CD8-positive, alpha-beta T cell (primary cell): ENCODE measurements at places on chromosomes 2 and 18. TPM values are rescaled to one million over a fixed set of nuclear protein-coding genes. Genes with fewer than 3 reads are reported as not detected.

The MYL1 gene
- not detected for total RNA-seq

The EVA1A gene
- total RNA-seq: not detected

The XDH gene
- not detected for total RNA-seq

The POTEJ gene
- total RNA-seq: not detected

The IL18R1 gene
- 7.0 TPM for total RNA-seq

The SEMA4C gene
- 45.7 TPM for total RNA-seq

The TMEM178A gene
- 0.25 TPM for total RNA-seq

The UGT1A7 gene
- not detected for total RNA-seq

The C2orf80 gene
- not detected for total RNA-seq

The CCDC85A gene
- not detected for total RNA-seq

The IL1R2 gene
- total RNA-seq: not detected

The SLC9A4 gene
- total RNA-seq: not detected

The MROH2A gene
- not detected for total RNA-seq

The TP53I3 gene
- total RNA-seq: 0.17 TPM

The MBOAT2 gene
- 1.1 TPM for total RNA-seq

The MAPRE3 gene
- total RNA-seq: 3.8 TPM

The RUFY4 gene
- total RNA-seq: 0.33 TPM

The WNT10A gene
- 4.9 TPM for total RNA-seq

The ATP5F1A gene
- 208 TPM for total RNA-seq

The SCYGR1 gene
- total RNA-seq: not detected

The TLK1 gene
- 107 TPM for total RNA-seq

The KRTCAP3 gene
- 6.6 TPM for total RNA-seq

The RPS27A gene
- 2,231 TPM for total RNA-seq

The SERPINB13 gene
- not detected for total RNA-seq

The CEP192 gene
- total RNA-seq: 22.8 TPM

The STEAP3 gene
- total RNA-seq: not detected

The STPG4 gene
- total RNA-seq: 0.39 TPM

The SIX2 gene
- not detected for total RNA-seq

The M1AP gene
- not detected for total RNA-seq

The ANKRD62 gene
- total RNA-seq: not detected

The TAF4B gene
- total RNA-seq: 12.3 TPM

The FAM237A gene
- not detected for total RNA-seq

The NT5DC4 gene
- not detected for total RNA-seq

The FNDC4 gene
- total RNA-seq: 0.49 TPM

The NYAP2 gene
- total RNA-seq: not detected

The SYT4 gene
- total RNA-seq: not detected

The PPP1R1C gene
- total RNA-seq: not detected
